ENCODE measurements at places on chromosomes 5 and 9.

- DNase-seq, result no peak
These were observed 211.7 kb upstream of the MVB12B start for GRCh38 chr9:126114850-126115460.

GRCh38 chr9:116209414-116210116 lies 56.0 kb downstream of the PAPPA start:
- DNase-seq, result no peak

- DNase-seq, result no peak
These were observed 87.8 kb upstream of the HSPA9 start for GRCh38 chr5:138663009-138663408.

- no peak for DNase-seq
These were observed 606.4 kb upstream of the CLINT1 start for GRCh38 chr5:158465086-158465972.

DNA sequence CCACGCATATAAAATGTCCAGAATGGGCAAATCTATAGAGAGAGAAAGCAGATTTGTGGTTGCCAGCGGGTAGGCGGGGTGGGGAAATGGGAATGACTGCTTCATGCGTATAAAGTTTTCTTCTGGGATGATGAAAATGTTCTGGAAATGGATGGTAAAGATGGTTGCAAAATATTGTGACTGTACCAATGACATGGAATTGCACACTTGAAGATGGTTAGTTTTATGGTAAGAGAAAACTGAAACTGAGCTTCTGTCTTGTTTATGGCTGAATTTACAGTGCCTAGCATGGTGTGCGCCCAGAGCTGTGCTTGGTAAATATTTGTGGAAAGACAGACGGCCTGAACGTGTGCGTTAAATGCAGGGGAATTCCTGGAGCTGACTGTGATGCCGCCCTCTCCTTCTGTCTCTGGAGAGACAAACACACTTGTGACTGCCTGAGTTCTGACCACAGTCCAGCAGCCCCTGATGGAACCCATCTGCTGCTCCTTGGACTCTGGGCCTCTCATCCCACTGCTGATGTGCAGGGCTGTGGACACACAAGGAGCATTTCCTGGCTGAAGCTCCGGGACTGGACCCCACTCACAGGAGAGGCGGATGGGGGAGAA lies 8.6 kb upstream of the PTGES start:
- no peak for DNase-seq

DNA sequence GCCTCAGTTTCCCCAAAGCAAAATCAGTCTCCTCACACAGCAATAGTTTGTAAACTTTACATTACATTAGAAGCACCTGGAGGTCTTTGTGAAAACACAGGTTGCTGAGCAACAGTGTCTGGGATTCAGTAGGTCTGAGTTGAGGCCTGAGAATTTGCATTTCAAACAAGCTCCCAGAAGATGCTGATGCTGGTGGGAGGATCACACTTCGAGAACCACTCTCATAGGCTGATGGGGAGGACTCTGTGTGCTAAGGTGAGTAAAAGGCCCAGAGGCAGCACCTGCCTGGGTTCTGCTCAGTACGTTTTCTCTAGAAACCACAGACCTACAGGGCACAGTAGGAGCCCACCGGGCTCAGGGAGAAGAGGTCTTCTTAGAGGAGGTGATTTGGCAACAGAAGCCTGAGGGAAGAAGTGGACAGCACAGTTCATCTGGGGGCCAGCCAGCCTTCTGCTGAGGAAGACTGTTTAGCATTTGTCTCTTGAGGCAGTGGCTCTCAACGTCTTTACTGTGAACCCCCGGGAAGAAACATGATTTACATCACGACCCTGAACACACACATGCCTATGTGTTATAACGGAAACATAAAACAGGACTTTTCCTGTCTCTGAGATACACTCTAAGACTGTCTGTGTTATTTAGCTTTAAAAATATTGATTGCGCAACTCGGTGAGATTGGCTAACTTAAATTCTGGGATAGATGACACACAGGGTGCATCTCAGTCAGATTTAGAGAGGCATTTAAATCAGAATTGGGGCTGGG lies 24.8 kb upstream of the DENND1A start:
- DNase-seq, result no peak

GRCh38 chr9:18067548-18068120 lies 406.3 kb upstream of the ADAMTSL1 start:
- DNase-seq, result no peak

DNA sequence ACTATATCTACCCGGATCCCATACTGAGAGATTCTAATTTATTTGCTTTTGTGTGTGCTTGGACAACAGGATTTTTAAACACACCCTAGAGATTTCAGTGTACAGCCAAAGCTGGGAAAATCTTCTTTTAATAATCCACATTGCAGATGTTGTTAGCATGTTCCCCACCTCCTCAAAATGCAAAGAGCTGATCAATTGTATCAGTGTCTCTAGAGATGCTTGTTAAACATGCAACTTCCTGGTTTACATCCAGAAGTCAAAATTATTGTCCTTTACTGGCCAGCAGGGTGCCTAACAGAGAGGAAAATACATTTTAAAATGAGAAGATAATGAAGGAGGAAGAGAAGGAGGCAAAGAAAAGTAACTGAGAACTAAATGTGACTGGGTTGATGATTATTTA lies 793.3 kb downstream of the SEMA5A start:
- no peak for DNase-seq

- no peak for DNase-seq
These were observed 89.8 kb downstream of the NREP start for GRCh38 chr5:111667128-111667736.

DNA sequence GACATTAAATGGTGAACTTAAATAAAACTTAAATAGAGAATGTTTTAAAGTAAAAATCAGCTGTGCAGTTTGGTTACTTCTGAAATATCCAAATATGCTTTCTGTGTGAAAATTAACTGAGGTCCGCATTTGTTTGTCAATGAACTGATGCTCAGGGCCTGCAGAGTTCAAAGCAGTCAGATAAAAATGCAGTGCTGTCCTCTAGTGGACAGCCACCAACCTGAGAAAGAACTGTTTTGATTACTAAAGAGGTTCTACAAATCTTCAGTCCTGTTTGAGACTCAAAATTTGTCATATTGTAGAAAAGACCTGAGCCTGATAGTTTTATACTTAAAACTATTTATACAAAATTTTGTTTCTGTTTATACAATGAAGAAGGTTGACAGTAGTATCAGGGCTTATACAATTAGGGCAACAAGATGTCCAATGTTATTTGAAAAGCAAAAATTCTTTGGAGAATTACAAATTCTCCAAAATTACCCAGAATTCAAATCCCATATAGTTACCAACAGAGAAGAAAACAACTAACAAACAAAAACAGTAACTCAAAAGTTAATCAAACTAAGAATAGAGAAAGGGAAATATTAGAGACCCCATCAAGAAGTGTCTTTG lies 232.3 kb upstream of the TBCA start:
- DNase-seq, result no peak

- DNase-seq, result no peak
These were observed 68.8 kb downstream of the JAKMIP2 start for GRCh38 chr5:147713550-147714295.

Data from stimulated activated CD8-positive, alpha-beta memory T cell treated with anti-CD3 and anti-CD28 coated beads, Interleukin-4, amount 100 ng/mL, for 1 hour (primary cell).